ENCODE measurements at places on chromosomes 1 and 21.

DNA sequence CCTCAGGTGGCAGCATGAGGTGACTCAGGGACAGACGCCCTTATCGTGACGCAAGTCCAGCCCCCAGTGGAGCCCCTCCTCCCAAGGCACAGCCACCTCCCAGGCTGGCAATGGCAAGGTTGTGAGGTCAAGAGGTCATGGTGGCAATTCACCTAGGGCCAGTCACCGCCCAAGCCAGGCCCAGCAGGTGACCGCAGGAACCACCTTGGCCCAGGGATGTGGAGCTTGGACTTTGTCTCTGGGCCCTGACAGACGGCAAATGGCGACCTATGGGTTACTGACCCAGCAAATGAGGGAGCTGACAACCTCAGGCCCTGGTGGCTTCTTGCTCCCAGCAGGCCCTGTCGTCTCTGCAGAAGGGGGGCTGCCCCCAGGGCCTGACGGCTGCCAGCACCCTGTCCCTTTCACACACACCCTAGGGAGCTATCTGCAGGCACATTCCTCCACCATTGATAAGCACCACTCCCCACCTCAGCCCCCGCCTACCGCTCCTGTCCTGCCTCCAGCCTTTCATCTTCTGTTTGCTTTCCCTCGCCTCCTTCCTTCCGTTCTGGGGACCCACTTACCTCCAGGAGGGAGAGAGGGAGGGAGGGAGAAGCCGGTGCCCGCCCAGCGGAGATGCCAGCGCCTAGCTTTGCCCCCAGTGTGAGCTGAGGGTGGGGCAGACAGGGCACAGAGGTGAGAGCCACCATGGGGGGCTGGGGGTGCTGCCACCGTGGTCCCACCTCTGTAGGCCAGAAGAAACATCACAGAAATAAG lies 12.1 kb downstream of the EPHA2 start:
- DNase-seq: no peak

DNA sequence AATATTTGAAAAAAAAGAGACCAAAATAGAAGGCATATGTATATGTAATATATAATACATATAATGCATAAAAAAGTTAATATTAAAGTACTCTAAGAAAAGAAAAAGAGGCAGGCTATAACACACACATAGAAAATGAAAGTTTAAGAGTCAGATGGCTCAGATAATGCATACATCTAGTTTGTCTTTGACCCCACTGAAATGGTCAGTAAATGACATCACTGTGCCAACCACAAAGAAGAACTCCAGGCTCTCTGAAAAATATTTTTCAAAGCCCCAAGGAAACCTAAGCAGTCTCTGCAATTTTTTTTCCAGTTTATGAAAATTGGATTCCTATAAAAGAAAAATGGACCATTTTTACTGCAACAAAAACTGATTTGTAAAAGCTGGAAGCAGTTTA lies 55.4 kb upstream of the SCYL3 start:
- DNase-seq: no peak

- DNase-seq: no peak
Measured at GRCh38 chr1:71804140-71804539, 478.2 kb downstream of the NEGR1 start.

DNA sequence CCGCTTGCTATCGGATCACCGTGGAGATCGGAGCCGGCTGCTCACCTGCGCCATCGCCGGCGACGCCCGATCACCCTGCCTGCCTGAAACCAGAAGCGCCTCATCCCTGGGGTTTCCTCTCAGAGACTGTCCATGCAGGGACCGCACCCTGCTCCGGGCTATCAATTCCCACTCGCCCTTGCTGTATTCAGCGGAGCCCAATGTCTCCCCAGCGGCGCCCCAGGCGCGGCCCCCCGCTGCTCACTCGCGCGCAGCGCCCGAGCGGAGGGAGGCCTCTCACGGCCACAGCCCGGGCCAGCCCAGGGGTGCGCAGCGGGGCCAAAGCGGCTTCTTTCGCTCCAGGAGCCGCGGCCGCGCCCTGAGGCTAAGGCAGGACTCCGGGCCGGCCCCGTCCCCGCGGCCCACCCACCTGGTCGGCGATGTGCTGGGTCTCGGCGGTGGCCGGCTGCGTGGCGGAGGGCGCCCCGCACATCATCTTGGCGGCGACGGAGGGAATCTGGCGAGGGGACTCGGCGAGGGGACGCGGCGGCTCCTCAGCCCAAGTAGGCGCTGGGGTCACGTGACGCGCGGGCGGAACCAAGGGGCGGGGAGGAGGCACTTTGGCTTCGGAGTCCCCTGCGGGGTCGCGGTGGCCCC lies at the start of gene CSTB:
TSS of gene CSTB (minus strand) at position 514 of the 636 bp plus-strand sequence. CDS start at position 475, 39 bp downstream.
- peak; percentile 95 for DNase-seq

GRCh38 chr1:42913426-42914091 lies 45.1 kb downstream of the SLC2A1 start:
- peak; percentile 73 for DNase-seq

DNA sequence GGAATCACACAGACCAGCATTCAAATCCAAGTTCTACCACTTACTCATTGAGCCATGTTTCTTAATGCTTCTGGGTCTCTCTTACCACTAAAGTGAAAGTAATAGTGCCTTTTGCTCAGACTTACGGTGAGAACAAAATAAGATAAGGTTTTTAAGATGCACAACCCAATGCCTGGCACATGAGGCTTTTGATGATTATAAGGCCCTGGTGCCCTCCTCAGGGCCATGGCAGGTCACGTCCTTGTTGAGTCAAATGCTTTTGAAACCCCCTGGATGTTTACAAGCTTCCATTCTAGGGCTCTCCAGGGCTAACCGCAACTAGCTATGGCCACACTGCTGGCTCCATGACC lies 76.0 kb downstream of the TENT5C start:
- DNase-seq: no peak

- DNase-seq: no peak
Measured at GRCh38 chr21:45041351-45041805, 33.0 kb upstream of the ADARB1 start.

GRCh38 chr21:26717146-26717739 lies 128.0 kb downstream of the ADAMTS1 start:
- DNase-seq: no peak

DNA sequence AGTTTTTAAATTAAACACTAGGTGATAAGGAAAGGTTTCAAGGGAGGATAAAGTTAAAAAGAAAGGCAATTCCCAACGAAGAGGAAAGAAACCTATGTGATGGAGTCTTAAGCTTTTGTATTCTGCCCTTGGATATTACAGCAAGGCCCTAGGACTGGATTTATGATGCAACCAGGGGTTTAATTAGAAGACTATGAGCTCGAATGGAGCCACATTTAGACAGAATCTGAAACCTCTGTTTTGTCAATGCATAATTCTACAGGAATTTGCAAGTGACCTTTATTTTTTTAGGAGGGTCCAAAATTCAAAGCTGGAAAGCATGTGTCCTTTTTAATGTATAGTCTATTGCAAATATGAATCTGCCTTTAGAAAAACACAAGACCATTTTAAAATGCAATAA lies 37.9 kb downstream of the TGFB2 start:
- DNase-seq: no peak

- DNase-seq: no peak
Measured at GRCh38 chr1:93597709-93598108, 83.9 kb downstream of the BCAR3 start.

DNA sequence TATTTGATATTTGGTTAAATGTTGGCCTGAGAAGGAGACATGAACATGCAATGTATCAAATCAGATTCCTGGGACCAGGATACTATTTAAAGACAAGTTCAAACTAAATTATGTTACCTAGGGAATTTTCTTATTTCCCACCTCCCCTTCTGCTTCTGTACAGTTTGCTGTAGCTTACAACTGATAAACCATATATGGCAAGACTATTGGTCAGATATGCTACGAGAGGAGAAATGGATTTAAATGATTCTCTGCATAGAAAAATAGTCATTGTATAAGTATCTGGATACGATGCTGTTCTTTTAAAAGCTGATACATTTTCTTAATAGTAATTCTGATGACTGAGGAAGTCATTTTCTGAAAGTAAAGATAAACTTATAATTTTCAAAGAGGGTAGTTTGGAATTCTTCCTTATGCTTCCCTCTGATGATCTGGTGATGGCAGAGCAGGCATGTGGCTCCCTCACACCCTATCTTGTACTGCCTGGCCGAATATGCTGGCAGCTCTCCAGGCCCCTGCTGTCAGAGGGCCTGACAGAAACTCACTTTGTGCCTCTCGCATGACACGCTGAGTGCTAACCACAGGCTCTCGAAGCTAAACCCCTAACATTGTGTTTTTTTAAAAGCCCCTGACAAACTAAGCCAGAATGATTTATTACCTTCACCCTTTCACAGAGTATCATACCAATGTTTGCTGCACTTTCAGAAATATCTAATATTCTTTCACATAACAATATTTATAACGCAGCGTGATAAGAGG lies 19.4 kb downstream of the RRP15 start:
- DNase-seq: peak; percentile 35

DNA sequence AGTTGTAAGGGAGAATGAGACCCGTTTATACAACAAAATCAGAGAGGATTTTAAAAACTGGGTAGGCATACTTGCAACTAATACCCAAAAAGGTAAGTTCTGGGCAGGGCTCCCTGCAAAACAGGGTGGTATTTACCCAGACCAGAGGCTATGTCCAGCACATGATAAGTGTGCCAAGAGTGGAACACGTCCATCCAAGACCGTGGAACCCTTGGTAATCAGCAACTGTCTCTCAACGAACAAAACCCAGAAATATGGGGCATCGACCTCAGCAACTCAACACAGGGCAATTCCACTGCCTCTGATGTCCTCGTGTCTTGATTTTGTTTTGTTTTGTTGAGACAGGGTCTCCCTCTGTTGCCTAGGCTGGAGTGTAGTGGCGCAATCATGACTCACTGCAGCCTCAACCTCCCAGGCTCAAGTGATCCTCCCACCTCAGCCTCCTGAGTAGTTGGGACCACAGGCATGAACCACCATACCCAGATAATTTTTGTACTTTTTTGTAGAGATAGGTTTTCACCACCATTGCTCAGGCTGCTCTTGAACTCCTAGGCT lies 26.7 kb upstream of the MX1 start:
- no peak for DNase-seq

DNA sequence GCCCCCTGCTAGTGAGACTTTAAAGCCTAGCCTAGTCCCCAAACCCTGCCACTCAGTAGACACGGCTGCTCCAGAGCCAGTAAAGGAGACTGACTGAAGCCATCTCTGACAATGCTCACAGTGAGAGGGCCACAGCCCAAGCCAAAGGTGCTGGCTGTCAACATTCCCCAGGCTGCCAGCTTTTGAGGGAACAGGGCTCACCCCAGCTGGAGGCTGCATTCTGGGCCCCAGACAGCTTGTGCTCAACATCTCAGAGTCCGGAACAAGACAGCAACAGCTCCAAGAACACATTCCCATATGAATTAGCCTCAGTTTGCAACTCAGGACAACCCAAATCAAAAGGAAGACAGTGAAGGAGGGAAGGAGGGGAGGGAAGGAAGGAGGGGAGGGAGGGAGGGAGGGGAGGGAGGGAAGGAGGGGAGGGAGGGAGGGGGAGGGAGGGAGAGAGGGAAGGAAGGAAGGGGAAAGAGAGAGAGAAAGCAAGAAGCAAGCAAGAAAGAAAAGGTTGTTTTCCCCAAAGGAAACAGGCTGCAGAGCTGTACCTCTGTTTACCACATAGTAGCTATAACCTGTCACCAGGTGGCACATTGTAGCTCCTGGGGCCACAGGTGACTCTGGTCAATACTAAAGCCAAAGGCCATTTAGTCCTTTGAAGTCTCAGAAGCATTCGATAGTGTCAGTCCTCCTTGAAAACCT lies 5.4 kb downstream of the ARTN start:
- no peak for DNase-seq

- DNase-seq: no peak
Measured at GRCh38 chr1:192601143-192601542, 25.6 kb downstream of the RGS1 start.

GRCh38 chr1:167126811-167127210 lies 32.9 kb downstream of the STYXL2 start:
- DNase-seq: no peak

DNA sequence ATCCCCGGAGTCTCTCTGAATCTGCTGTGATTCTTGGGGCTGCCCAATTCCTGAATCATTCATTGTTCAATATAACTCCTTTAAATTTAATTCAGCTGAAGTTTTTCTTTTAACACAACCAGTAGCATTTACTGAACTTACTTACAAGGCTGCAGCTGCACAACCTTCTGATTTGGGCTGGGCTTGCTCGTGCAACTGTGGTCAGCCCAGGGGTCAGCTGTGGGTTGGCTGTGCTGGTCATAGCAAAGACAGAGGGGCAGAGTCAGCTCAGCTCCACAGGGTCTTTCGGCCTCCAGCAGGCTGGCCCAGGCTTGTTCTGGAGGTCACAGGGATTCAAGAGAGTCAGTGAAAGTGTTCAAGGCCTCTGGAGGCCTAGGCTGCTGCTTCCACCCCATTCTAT lies 186.1 kb downstream of the MATN1 start:
- DNase-seq: no peak

- no peak for DNase-seq
Measured at GRCh38 chr21:42941696-42942085, 16.3 kb upstream of the ERVH48-1 start.

- DNase-seq: peak; percentile 13
Measured at GRCh38 chr21:31629972-31630711, 29.4 kb upstream of the SOD1 start.

DNA sequence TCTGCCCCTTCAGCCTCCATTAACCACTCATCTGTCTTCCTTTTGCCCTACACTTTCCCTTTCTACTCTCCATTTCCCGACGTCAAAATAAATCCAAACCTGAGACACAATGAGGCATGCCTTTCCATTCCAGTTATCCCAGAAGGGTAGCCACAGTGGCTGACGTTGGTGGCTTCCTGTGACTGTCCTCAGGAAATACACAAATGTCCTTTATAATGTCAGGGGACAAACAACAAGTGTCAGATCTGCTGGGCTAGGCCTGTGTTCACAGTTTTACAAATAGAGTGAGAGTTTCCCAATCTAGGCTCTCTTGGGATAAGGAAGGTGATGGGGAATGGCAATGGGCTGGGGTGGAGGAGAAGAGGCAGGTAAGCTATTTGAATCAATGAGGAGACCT lies 135.3 kb downstream of the BRINP2 start:
- DNase-seq: no peak

GRCh38 chr1:89791064-89791726 lies 29.6 kb upstream of the LRRC8D start:
- DNase-seq: no peak

- no peak for DNase-seq
Measured at GRCh38 chr1:85630493-85630892, 49.9 kb downstream of the CCN1 start.

DNA sequence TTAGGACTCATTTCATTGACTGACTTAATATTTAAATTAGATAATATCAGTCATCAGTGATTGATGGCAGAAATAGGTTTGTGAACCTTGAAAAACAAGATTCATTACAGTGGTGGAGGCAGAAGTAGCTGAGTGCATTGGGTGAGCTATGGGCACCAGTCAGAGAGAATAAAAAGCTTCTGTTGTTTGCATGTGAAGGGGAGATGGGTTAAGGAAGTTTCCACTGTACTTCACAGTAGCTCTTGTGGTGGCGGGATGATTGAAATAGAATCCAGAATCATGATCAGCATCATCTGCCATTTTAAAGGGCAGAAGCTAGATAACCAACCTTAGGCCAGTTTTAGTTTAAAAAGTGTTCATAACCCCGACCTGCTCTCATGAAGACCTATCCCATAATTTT lies 66.2 kb downstream of the DTL start:
- no peak for DNase-seq
